ENCODE measurements at places on chromosomes 16 and 17.

DNA sequence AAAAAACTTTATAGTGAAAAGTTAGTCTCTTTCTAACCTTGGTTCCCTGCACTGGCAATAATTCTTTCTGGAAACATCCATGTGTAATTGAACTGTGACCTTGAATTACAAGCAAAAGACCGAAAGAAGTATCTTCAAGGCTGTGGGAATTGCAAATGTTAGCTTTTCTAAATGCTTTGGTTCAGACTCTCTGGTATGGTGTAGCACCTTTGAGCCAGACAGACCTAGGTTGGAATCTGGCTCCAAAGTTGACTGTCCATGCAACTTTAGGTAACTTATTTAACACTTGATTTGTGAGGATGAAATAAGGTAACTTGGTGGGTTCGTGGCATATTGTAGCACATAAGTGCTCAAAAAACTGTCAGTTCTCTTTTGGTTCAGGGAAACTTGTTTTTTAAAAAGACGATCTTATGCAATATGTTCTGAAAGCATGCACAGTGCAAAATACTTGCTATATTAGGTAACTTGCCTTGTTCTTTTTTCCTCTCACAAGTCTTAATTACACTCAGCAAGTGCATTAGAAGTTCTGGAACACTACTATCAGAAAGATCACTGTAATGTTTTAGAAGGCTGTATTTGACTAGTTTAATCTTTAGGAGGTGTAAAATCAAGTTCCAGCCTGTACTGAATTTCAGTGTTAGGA lies 46.3 kb downstream of the TANGO6 start:
- no peak for DNase-seq

DNA sequence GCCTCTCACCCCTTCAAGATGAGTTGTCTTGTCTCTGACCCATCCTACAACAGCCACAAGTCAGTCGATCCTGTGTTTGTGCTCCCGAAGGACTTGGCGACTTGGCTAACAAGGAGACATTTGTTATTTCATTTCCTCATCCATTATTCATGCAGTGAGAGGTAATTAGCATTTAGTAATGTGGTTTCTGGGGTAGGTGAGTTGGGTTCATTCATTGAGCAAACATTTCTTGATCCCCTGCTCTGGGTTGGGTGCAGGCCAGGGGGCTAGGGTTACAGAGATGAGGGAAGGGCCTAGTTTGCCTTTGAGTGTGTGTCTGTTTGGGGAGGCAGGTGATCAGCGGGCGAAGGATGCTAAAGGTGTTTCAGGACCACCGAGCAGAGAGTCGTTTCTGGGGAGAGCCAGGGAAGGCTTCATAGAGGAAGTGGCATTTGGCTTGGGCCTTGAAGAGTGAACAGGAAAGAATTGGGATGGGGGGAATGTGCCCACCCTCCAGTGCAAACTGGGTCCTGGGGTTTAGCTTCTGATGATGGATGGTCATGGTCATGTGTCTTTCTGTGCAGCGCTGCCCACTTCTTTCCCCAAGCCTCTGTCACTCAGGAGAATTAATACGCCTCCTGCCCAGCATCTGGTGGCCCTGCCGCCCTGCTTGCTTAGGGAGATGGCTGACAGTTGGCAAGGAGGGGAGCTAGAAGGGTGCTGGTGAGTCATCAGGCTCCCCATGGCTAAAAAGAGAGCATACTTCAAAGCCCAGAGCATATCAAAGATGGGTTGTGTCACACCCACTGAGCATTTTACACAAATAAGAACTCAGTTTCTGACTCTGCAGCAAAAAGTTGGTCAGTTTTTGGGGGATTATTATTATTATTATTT lies 38.5 kb downstream of the MSI2 start:
- DNase-seq = no peak

GRCh38 chr17:27721797-27722196 lies 78.5 kb downstream of the NOS2 start:
- no peak for DNase-seq

DNA sequence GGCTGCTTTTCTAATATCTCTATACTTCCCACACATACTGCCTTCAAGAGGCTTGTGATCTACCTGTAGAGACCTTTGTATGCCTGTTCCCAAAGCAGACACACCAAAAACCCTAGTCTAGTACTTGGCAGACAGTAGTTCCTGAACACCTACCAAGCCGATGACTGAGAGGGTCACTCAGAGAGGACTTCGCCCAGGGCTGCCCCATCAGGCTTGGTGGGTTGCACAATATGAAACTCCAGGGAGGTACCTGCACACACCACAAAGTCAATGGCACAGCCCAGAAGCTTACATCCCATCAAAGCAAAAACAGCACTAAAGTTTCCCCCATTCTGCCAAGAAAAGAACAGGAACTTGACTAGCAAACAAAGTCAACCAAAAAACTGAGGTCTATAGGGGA lies 30.3 kb downstream of the ASPA start:
- no peak for DNase-seq

- DNase-seq = no peak
Measured at GRCh38 chr16:19359556-19359955, 58.1 kb upstream of the TMC5 start.

Data from BJ (cell line).